ENCODE measurements at places on chromosomes 5 and 9.

GRCh38 chr5:146185161-146185560 is 2.7 kb upstream of the LARS1 start:
- DNase-seq: no peak

GRCh38 chr5:43601454-43602260 is 1.3 kb upstream of the NNT start:
- DNase-seq: no peak

- DNase-seq: no peak
Observed at GRCh38 chr9:98333703-98334582, 78.5 kb upstream of the TBC1D2 start.

DNA sequence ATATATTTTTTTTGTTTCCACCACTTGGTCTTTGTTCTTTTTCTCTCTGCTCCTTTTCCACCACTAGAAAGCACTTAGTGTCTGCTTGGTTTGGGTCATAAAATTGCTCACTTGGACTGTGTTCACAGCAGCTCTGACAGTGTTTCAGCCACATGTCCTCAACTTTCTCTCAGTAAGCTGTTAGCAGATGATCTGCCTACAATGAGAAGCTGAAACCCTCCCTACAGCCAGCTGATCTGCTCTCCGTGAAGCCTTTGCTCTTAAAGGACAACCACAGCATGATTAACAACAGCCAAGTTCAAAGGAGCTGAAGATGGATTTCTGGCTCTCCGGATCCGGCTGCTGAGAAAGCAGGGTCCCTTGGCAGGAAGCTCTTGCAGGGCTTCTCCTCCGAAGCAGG is 31.6 kb downstream of the PRLR start:
- DNase-seq: no peak

GRCh38 chr9:32603914-32604852 is 31.2 kb upstream of the NDUFB6 start:
- no peak for DNase-seq

DNA sequence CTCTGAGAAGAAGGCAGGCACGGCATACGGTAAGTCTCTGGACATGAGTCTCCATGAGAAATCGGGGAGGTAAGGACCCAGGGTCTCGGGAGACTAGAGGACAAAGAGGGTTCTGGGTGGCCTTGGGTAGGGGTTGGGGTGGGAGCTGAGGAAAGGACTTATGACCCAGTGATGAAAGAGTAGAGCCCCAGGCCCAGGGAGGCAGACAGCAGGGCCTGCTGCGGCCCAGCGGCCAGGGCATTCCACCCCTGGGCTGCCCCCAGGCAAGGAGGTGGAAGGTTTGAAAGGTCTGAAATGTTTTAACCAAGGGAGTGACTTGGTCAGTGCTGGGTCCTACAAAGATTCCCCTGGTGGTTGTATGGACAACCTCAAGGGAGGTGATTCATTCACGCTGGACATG is 89.1 kb downstream of the CRB2 start:
- DNase-seq: no peak
